Activated naive CD8-positive, alpha-beta T cell treated with anti-CD3 and anti-CD28 coated beads, Interleukin-2, amount 10 ng/mL, durations not matched to agents 7 days and 5 days (primary cell): ENCODE measurements at places on chromosomes 1 and 21. TPM values are rescaled to one million over a fixed set of nuclear protein-coding genes. Genes with fewer than 3 reads are reported as not detected.

HSD3B2 gene
- not detected for total RNA-seq

OR10R2 gene
- total RNA-seq, result not detected

OR2AK2 gene
- total RNA-seq, result not detected

PLPPR4 gene
- total RNA-seq, result not detected

CD1B gene
- not detected for total RNA-seq

RPE65 gene
- not detected for total RNA-seq

RAD54L gene
- total RNA-seq, result 50.8 TPM

- no peak for DNase-seq
Observed at GRCh38 chr1:88731475-88732269, 47.6 kb downstream of the PKN2 start.

- DNase-seq, result no peak
Observed at GRCh38 chr1:101282314-101283038, 45.7 kb downstream of the S1PR1 start.

GRCh38 chr1:212323066-212323465, 37.9 kb downstream of the PPP2R5A start:
- no peak for DNase-seq

GRCh38 chr1:26373281-26373680, 731 bp upstream of the ZNF683 start:
- DNase-seq, result no peak

DNA sequence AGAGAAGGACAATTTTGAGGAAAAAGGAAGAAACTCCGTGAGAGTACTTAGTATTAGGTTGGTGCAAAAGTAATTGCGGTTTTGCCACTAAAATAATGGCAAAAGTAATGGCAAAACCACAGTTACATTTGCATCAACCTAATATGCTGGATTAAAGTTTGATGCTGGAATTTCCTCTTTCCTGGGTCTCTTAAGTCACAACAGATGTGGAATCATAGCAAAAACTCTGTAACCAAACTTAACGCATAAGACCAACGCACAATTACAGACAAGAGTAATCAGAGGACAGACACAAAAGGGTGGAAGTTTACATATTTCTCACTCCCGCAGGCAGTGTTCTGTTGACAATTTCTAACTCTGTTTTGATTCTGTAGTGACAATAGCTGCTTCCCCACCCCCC, 182.4 kb downstream of the BACH1 start:
- DNase-seq, result no peak

DNA sequence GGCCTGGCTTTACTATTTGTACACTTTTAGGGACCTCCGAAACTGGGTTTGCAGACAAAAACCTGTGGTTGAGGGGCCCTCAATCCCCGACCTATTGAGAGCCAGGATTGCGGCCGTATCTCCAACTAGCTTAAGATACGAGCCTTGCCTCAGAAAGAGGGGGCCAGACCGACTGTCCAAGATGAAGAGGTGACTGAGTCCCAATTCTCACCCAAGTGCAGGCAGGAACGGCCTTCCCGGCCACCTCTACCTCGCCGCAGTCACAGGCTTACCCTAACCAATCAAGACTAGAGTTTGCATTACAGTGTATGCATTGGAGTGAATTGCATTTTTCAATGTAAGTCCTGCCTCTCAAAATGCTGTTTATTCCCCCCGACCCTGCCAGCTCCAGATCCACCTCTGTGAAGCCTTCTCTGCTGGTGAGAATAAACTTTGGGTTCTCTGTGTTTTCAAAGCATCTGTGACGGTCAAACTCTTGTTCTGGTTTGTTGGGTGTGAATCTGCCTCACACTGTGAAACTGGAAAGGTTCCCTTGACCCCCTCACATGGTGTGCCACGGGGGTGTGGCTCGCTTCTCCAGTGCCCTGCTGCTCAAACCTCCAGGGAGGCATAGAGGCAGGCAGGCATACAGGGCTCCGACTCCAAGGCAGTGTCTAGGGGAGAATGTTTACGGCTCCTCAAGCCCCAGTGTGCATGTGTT, 62.2 kb upstream of the WLS start:
- no peak for DNase-seq

DNA sequence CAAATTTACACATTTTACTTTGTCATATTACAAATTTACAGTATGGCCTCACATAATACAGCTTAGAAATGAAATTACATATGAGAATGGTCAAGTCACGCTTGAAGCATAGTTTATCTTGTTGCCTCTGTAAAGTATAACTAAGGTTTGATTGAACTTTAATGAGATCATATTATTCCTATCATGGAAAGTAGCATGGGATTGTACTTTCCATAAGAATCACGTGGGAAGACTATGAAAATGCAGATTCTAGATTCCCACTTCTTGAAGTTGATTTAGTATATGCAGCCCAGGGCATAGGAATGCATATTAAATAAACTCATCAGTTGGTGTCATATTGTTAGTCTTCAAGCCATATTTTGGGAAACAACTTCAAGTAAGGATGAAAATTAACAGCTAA, 342.8 kb downstream of the NCAM2 start:
- DNase-seq, result no peak

- DNase-seq, result no peak
Observed at GRCh38 chr1:15899266-15899665, 51.8 kb downstream of the SPEN start.
